ENCODE measurements at places on chromosomes 13 and 19.

- DNase-seq: no peak
These were observed 12.4 kb upstream of the CD22 start for GRCh38 chr19:35316560-35316959.

GRCh38 chr19:36528921-36529518 is 949 bp upstream of the ZNF260 start:
- no peak for DNase-seq

DNA sequence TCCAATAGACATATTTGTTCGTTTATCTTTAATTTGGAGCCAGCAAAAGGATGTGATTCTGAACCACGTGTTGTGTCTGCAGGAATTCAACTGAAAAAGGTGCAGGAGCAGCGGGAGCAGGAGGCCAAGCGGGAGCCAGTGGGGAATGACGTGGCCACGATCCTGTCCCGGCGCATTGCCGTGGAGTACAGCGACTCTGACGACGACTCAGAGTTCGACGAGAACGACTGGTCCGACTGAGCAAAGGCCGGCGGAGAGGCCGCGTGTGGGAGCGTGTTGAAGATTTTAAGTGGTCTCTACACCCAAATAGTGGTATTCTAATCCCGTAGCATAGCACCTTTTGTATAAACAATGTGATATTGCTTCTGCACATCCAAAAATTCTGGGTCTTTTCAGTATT is 75.0 kb downstream of the GPR12 start:
- DNase-seq: no peak

DNA sequence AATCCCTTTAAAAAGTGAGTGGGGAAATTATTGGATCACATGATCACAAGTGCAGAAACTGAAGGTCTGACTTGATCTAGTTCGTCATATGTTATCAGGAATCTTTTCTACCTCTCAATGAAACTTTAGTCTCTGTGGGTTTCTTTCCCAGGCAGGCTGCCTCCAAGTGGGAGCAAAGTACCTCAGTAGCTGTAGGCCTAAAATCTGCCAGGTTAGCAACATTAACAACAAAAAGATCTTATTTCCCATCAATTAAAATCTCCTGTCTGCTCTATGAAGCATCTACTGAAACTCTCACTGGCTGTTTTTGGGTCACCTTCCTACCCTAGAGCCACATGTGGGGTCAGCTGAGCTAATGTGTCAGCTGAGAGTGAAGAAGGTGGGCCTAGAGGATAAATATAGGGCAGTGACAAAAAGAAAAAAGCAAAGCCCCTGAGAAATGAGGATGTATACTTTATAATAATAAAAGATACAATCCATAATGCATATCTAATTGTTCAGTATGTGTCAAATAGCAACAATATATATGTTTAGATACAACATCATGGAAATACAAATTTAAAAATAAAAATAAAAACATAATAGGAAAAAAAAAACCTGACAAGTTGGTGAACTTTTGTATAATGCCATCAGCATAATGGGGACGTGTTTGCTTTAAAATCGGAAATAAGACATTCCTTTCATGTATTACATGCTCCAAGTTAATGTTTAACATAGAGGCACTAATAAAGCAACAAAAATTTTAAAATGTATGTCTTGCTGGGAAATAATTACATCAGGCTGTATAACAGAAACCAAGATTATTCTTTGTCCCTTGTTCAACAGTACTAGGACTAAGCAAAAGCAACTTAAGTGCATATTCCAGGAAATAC is 141.1 kb downstream of the GPC5 start:
- DNase-seq: no peak

GRCh38 chr19:44668985-44669764 is 2.1 kb upstream of the CEACAM19 start:
- no peak for DNase-seq

DNA sequence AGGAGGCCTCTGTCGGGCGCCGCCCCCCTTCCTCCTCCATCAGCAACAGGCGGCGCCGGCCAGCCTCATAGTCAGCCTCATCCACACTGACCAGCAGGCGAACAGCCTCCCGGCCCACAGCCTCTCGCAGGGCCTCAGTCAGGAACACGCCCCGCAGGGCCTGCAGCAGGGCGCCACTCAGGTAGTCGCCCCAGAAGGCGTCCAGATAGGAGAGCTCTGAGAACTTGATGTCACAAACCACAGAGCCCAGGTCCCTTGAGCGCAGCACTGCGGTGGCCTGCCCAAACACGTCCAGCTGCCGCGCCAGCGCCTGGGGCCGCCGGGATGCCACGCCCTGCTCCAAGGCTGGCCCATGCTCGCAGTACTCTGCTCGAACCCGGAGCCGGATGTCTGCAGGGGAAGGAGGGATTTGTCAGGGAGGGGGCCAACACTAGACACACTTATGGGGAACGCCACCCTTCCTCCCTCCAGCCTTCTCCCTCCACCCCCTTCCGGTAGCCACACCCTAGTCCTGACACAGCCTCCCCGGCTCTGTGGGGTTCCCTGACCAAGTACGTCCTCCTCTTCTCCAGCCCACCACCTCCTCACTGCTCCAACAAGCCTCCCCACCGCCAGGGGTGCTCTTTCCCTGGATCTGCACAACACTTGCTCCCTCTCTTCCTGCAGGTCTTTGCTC is 17.9 kb downstream of the DEDD2 start:
- peak; percentile 90 for DNase-seq

DNA sequence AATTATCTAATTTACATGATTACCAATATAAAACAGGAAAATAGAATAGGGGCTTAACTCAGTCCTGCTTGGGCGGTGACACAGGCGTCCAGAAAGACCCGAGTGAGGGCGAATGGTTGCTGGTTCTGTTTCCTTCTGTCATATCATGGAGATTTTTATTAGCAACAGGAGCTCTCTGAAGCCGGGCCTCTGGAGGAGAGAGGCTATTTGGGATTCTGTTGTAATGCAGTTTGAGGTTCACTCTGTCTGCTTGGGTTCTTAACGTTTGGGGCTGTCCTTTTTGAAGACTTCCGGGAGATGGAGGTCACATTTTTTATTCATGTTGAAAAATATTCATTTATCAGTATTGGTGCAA is 115.7 kb upstream of the ZNF536 start:
- no peak for DNase-seq

DNA sequence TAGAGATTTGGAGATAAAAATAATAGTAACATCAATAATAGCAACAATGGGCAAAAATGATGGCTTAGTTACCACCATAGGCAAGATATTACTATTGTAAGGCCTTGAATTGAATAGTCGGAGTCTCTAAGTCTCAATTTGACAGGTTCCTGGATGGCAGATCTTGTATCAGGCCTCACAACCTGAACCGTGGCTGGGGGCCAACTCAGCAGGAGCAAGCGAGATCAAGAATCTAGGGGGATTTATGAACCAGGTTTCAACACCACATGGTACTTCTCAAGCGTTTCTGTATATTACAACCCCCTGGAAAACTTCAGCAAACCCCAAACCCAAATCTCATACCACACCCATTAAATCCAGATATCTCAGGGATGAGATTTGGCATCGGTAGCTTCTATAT is 573.8 kb downstream of the LIG4 start:
- no peak for DNase-seq

DNA sequence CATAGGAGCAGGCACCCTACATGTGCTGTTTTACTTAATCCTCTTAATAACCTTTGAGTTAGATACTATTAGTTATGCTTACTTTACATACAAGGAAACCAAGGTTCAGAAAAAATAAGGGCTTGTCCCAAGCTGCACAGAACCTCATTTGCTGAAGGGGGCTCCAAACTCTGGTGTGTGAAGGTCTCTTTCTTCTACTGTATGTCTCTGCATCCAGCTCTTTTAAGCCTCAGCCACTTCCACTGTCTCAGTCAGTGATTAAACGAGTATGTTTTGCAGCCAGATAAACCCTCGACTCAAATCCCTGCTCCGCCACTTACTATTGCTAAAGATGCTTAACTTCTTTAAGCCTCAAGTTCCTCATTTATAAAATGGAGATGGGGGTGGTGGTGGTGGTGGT is 112.4 kb upstream of the WASF3 start:
- no peak for DNase-seq

- DNase-seq: no peak
These were observed 178.4 kb upstream of the SERP2 start for GRCh38 chr13:44195245-44195644.

DNA sequence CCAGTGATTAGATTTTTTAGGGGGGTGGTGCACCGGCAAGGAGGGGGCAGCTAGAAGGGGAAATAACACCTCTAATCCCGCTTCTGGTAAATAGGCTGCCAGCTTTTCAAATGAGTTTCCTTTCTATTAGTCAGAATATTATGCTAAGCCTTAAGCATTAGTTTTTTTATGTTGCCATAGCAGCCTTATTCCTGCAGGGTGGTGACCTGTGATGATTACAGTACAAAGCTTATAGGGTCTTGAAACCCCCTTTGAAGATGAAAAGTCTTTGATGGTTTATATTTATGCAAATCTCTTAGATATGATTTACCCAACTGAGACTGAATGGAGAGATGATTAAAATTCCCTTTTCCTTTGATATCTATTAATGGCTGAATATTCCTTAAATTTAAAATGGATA is 109.8 kb downstream of the ZIC5 start:
- DNase-seq: no peak

DNA sequence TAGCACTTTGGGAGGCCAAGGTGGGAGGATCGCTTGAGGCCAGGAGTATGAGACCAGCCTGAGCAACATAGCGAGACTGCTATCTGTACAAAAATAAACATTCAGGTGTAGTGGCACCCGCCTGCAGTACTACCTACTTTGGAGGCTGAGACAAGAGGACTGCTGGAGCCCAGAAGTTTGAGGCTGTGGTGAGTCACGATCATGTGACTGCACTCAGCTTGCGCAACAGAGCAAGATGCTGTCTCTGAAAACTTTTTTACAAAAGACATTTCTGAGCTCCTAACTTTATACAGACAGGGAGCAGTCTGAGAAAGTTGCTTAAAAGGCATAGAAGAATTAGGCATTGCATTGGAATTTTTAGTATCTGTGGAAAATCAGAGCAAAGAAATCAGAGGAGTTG is 10.4 kb upstream of the TBC1D4 start:
- DNase-seq: no peak

DNA sequence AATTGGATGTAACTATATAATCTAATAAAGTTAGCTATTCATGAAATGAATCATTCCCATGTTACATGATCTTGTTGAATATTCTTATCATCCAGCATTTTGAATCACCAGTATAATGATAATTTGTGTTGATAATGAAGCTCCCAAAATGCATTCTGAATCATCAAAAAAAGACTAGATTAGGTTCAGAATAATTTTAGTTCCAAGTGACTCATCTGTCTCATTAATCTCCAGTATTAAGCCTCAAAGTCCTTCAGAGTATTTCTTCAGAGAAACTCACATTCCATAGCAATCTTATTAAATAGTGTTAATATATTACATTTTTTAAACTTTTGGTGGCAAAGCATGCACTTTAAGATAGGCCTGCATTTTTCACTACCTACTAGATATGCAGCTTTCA is 207.5 kb downstream of the SLITRK5 start:
- DNase-seq: no peak

GRCh38 chr13:28297341-28297740 is 159.0 kb downstream of the PAN3 start:
- no peak for DNase-seq

DNA sequence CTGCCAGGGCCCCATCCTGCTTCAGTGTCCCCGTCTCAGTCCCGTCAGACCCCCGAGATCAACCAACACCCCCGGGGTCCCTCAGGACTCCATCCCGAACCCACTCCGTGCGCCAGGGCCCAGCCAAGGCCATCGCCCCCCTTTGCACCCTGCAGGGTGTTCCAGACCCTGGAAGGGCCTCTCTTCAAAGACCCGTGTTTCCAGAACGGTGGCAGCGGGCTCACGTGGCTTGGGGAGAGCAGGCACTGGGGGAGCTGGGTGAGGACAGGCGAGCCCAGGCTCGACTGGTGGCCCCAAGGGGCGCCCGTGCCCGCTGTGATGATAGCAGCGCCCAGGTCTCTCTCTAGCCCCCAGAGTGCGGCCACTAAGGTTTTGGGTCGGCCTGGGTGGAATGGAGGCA is 1.4 kb downstream of the KASH5 start:
- no peak for DNase-seq

DNA sequence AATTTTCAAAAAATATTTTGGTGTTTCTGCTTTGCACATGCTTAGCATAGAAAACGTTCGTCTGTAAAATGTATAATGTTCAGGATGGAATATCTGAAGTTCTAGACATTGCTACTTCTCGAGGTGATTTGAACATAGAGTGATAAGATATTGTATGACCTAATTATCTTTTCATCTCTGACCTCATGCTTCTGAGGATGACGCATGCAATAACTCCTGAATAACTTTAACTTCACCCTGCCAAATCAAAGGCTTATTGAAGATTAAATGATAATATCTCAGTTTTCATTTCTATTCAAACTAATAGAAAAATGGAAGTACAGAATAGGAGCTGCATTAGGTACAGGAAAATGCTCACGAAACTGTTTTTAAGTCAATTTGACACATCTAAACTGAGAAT is 150.8 kb upstream of the ATXN8OS start:
- DNase-seq: no peak

GRCh38 chr13:25945596-25945995 is 106.2 kb downstream of the SHISA2 start:
- DNase-seq: no peak

DNA sequence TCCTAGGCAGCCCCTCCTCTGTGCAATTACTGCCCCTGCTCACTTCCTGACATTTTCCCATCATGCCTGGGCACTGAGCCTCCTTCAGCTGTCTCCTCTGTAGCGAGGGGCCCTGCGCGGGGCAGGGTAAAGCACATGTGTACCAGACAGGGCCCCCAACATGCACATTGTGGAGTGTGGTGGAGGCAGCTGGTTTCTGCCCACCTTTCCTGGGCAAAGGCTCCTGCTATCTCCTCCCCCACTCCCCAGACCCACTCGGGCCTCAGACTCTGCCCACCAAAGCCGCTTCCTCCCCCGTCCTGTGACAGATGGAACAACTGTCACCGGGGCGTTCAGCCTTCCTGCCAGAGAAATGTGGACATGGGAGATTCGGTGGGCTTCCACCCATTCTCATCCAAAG is 2.9 kb upstream of the KPTN start:
- DNase-seq: no peak

- no peak for DNase-seq
These were observed 254.2 kb downstream of the GPC5 start for GRCh38 chr13:91652404-91653301.

DNA sequence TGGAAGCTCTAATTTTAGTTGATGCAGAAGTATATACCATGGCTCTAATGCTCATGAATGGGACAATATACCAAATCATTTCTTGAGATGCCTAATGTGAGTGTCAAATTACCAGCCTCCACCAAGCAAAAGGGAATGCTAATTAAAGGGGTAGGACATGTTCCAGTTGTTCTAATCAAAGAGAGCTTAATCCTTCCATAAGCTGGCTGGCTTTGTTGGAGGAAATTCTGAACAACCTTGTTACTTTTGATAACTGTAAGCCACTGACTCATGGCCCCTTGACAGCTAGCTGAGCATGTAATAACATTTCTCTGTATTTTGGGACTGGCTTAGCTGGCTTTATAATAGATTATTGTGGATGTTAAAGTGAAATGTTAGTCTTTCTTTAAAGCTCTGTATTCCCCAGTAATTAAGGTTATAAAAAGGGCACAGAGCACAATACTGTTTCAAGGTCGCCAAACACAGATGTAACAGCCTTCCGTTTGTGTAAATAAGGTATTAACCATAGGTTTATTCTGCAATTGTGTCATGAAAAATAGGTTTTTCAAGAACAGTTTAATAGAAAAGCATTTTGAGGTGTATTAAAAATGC is 1194.0 kb downstream of the PCDH9 start:
- no peak for DNase-seq

- DNase-seq: no peak
These were observed 953 bp downstream of the KCNN4 start for GRCh38 chr19:43779820-43780219.

Measured in T-helper 2 cell (primary cell).